T-helper 17 cell (primary cell): ENCODE measurements at places on chromosomes 4 and X. TPM values are rescaled to one million over a fixed set of nuclear protein-coding genes. Genes with fewer than 3 reads are reported as not detected.

Gene DSPP
- total RNA-seq = not detected

GRCh38 chr4:2044119-2044485 is 15.0 kb upstream of the NAT8L start:
- DNase-seq = no peak
- H3K27ac ChIP-seq = no peak overlapping the region
- peaks cover 15% of the 10 kb centered on the region for H3K4me1 ChIP-seq

- H3K4me3 ChIP-seq = no peak overlapping the region
- peaks cover 20% of the 10 kb centered on the region for H3K4me1 ChIP-seq
- no peaks in the 10 kb centered on the region for H3K36me3 ChIP-seq
- no peaks in the 10 kb centered on the region for H3K27me3 ChIP-seq
These were observed 22.1 kb downstream of the ZRSR2 start for GRCh38 chrX:15812192-15812938.

Gene TMPRSS11E
- not detected for total RNA-seq

Gene FAM47B
- not detected for total RNA-seq

DNA sequence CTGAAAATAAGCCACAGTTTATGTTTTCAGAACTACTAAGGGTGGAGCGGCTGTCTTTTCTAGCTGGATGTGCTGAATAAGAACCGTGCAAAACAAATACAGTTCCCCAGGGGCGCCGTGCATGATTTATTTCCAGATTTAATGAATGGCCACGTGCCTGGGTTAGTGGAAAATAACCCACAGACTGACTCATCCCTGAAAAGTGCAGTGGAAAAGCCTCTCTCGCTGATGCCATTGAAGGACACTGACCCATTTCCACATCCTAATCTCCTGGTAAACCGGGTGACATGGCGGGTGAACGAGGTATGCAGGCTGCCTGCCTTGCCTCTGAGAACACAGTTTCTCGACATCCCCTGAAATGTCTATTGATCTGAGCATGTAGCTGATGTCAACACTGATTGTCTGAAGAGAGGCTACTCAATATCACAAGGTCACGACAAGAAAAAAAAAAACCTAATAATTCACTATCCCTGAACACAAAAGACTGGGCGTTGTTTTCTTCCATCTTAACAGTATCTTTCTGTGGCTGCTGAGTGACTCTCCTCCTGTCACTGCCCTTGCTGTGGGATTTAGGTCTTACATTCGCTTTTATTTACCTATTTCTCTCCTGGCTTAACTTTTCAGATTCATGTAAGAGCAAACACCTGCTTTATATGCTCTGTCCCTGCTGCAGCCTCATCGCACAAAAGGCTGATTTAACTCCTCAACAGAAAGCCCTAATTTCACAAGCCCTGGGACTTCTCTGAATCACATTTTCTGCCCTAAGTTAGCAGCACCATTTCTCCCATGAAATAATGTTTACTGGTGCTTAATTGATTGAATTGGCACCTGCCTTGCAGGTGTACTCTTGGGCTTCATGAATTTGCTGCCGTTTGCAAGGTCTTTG is 76.9 kb upstream of the SCOC start:
- no peak overlapping the region for H3K27ac ChIP-seq
- peaks cover 34% of the 10 kb centered on the region for H3K27me3 ChIP-seq
- no peaks in the 10 kb centered on the region for H3K36me3 ChIP-seq
- no peak overlapping the region for H3K4me3 ChIP-seq

DNA sequence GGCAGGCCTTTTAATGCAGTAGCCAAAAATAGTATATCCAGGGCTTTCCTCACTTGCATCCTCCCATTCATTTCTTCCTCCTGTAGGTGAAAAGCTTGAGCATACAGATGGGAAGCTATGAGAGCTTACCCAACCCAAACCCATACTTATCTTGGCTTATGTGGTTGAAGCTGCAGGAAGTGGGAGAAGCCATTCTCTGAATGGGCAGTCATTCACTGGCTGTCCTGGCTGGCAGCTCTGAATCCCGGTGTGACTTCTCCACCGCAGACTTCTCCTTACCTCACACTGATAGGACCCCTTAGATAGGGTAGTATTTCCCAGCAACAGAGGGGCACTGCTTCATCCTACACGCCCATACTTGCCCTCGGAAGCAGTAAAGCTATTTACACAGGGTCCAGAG is 125.4 kb downstream of the AMMECR1 start:
- peaks cover 13% of the 10 kb centered on the region for H3K4me1 ChIP-seq
- no peaks in the 10 kb centered on the region for H3K36me3 ChIP-seq
- peak overlapping the region; percentile 79 for H3K27ac ChIP-seq
- no peaks in the 10 kb centered on the region for H3K27me3 ChIP-seq

GRCh38 chr4:82642331-82642730 is 80.5 kb upstream of the TMEM150C start:
- DNase-seq = no peak
- H3K27me3 ChIP-seq = peaks cover 44% of the 10 kb centered on the region
- no peaks in the 10 kb centered on the region for H3K36me3 ChIP-seq
- H3K27ac ChIP-seq = no peak overlapping the region

- H3K27ac ChIP-seq = peak overlapping the region; percentile 100
- peak overlapping the region; percentile 97 for H3K4me3 ChIP-seq
- H3K4me1 ChIP-seq = peaks cover 37% of the 10 kb centered on the region
- no peak for DNase-seq
These were observed 237 bp downstream of the ANKRD17 start for GRCh38 chr4:73258436-73258685.

DNA sequence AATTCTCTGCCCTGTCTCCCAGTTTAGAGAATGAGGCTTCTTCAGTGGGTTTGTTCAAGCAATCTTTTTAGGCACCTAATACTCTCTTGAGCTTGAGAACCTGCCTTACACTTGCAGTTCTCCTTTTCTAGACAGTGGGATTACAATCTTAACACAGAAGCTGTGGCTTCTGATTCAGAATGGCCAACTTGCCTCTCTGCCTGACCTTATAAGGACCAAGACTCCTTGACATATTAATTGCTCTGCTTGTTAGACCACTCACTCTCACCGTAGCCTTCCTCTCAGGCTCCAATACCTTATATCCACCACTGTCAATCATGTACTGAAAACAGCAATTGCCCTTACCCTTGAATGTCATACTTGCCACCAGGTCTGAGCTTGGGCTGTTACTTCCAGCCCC is 338.7 kb upstream of the MAOA start:
- H3K27me3 ChIP-seq = no peaks in the 10 kb centered on the region
- H3K4me3 ChIP-seq = no peak overlapping the region
- no peak for DNase-seq
- no peak overlapping the region for H3K27ac ChIP-seq

DNA sequence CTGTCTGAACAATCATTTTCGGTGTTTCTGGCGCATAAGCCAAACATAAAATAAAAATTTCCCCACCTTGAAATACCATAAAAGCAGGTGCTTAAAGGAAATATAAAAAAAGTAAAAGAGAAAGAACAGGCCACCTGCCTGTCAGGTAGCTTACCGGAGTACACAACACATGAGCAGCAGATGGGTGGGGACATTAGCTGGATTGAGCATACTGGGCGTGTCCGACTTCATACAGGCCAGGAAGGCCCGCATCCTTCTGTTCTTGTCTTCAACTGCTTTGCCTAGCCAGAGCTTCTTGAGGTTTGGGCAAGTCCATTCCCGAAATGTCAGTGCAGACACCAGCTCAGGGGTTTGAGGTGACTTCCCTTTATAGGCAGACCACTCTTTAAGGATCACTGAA is 66.7 kb downstream of the FAM120C start:
- no peaks in the 10 kb centered on the region for H3K36me3 ChIP-seq
- H3K27me3 ChIP-seq = no peaks in the 10 kb centered on the region

DNA sequence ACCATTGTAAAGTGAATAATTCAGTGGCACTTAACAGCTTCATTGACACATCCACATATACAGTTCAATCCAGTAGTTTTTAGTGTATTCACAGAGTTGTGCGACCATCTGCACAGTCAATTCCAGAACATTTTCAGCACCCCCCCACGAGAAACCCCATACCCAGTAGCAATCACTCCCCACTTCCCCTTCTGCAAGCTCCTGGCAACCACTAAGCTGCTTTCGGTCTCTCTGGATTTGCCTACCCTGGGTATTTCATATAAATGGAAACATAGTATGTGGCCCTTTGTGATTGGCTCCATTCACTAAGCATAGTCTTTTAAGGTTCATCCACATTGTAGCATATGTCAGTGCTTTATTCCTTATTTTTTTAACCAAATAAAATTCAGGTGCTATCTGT is 10.0 kb downstream of the MSL3 start:
- DNase-seq = no peak
- peaks cover 7% of the 10 kb centered on the region for H3K36me3 ChIP-seq
- peaks cover 33% of the 10 kb centered on the region for H3K4me1 ChIP-seq
- no peaks in the 10 kb centered on the region for H3K27me3 ChIP-seq

- H3K27ac ChIP-seq = no peak overlapping the region
- H3K36me3 ChIP-seq = no peaks in the 10 kb centered on the region
- H3K4me3 ChIP-seq = no peak overlapping the region
- no peaks in the 10 kb centered on the region for H3K4me1 ChIP-seq
These were observed 10.0 kb downstream of the KCNE5 start for GRCh38 chrX:109614951-109615350.

- DNase-seq = no peak
- peaks cover 57% of the 10 kb centered on the region for H3K27me3 ChIP-seq
- H3K4me3 ChIP-seq = no peak overlapping the region
These were observed 28.3 kb upstream of the CFAP299 start for GRCh38 chr4:80307183-80307735.

DNA sequence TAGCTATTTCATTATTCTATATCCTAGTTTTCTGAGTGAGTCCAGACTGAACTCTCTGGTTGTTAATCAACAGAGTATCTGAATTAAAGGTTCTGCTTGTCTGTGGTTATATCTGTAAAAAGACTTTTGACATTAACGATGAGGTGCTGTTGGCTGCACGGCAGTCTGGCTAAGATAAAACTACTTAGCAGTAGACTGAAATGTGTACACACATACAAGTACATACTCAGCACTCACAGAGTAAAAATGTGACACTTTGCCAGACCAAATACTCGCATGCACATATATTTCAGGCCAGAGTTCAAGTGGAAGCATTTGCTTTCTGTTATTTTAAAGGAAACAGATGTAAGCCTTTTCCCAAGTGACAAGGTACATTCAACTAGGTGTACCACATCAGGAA is 80.5 kb downstream of the PRDM5 start:
- no peaks in the 10 kb centered on the region for H3K36me3 ChIP-seq
- no peak overlapping the region for H3K4me3 ChIP-seq
- no peak for DNase-seq
- no peak overlapping the region for H3K27ac ChIP-seq
- peaks cover 7% of the 10 kb centered on the region for H3K4me1 ChIP-seq

Gene MEPE
- total RNA-seq = not detected

DNA sequence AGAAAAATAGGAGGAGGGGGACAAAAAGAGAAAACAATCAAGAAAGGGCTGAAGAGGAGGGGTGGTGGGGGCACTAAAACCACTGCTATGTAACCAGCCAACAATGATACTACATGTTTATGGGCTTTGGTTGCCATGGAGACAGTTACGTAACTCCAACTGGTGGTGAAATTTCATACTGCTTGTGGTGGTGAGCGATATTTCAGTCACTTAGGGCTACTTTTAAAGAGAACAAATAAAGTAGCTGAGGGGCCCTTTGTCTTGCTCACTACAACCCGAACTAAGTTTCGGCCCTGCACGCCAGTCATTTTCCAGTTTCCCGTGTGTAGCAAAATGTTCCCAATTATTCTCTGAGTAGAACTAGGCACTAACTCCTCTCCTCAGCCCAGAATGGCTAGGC is 275.2 kb upstream of the EDA2R start:
- H3K27ac ChIP-seq = no peak overlapping the region
- no peaks in the 10 kb centered on the region for H3K27me3 ChIP-seq
- no peaks in the 10 kb centered on the region for H3K4me1 ChIP-seq
- DNase-seq = no peak
- no peaks in the 10 kb centered on the region for H3K36me3 ChIP-seq

Gene IQSEC2
- 1.9 TPM for total RNA-seq

Gene TMEM184C
- 14.2 TPM for total RNA-seq
